Cardiac fibroblast (primary cell): ENCODE measurements at places on chromosomes 1 and 21.

- DNase-seq, result no peak
Measured at GRCh38 chr21:39663742-39664492, 51.2 kb downstream of the B3GALT5 start.

GRCh38 chr1:11880911-11881748 lies 22.4 kb upstream of the NPPB start:
- DNase-seq, result no peak

DNA sequence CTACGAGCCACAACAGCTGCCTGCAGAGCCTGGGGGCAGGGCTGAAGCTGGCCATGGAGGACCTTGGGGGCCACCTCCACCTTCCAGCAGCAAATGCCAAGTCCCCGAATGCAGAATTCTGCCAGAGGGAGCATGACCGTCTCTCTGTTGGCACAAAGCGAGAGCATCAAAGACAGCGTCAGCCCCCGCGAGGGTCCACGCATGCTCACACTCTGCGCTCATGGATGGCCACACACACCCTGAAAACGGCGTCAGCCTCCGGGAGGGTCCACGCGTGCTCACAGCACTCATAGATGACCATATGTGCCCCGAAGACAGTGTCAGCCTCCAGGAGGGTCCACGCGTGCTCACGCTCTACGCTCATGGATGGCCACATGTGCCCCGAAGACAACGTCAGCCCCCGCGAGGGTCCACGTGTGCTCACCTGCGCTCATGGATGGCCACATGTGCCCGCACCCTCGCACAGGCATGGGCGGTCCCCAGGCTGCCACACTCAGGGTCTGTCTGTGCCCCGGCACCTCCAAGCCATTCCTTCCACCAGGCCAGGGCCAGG lies 46.5 kb downstream of the MORN1 start:
- DNase-seq, result no peak

- no peak for DNase-seq
Measured at GRCh38 chr1:236350308-236350707, 43.8 kb upstream of the EDARADD start.

DNA sequence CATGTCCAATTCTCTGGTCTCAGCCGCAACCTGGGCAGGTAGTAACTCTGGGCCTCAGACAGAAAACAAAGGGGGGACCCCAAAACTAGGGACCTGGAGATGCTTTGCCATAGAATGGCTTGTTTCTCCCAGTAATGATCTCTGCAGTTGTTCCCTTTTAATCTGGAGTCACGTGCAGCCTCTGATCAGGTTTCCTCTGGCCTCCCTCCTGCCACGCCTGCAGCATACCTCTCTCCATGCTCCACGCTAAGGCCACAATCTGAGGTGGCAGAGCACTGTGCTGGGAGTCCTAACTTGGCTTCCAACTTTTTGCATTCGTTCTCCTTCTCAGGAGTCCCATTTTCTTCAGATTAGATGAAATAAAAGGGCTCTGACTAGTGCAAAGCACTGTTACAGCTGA lies 1.9 kb downstream of the PABPC4 start:
- peak; percentile 20 for DNase-seq

DNA sequence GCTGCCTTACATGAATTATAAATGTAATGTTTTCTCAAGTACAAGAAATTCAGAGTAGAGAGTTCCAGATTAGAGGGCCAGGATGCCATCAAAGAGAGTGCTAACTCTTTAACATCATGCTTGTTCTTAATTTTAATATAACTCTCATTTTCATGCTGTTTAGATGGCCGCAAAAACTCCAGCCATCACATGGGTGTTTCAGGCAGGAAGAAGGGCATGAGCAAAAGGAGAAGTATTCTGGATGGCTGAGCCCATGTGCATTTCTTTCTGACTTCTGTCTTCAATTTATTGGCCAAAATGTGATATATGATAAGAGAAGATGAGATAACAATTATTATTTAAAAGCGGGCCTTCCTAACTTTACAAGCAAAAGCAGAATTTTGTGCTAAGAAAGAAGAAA lies 1328.6 kb downstream of the MRPL39 start:
- DNase-seq, result no peak

GRCh38 chr1:211831558-211832323 lies 1.2 kb upstream of the LPGAT1 start:
- no peak for DNase-seq

- DNase-seq, result no peak
Measured at GRCh38 chr1:47487332-47487731, 49.5 kb downstream of the FOXD2 start.

DNA sequence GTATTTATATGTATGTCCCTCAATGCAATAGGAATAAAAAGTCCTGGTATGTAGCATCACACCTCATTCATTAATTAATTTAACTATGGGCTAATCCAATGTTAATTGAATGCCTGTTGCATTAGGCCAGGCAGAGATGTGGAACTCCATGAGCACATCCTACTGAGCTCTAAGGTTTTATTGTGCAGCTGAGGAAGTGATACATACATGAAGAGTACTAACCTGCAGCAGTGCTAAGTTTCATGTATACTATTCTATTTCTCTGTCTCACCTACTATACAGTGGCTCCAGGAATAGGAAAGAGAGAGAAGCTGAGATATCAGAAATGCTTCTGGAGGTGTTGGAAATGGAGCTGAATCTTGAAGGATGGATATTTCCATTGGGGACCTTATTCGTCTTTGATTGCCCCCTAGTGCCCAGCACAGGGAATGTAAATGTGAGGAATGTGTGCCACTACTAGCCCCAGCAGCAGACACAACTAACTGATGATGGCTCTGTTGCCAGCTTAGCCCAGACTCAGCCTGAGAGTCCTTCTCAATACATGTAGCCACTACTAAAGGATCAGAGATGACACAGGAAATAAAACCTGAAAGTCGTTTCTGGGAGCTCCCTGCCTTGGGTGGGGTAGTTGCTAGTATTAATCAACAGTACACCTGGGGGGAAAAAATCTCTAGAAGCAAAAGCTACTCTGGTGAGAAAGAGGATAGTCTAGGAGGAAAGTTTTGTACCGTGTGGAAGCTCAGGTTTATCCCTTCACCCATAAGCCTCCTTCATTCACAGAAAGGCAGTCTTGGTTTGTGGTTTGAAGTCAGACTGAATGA lies 173.3 kb upstream of the FOXD3 start:
- DNase-seq, result peak; percentile 68

DNA sequence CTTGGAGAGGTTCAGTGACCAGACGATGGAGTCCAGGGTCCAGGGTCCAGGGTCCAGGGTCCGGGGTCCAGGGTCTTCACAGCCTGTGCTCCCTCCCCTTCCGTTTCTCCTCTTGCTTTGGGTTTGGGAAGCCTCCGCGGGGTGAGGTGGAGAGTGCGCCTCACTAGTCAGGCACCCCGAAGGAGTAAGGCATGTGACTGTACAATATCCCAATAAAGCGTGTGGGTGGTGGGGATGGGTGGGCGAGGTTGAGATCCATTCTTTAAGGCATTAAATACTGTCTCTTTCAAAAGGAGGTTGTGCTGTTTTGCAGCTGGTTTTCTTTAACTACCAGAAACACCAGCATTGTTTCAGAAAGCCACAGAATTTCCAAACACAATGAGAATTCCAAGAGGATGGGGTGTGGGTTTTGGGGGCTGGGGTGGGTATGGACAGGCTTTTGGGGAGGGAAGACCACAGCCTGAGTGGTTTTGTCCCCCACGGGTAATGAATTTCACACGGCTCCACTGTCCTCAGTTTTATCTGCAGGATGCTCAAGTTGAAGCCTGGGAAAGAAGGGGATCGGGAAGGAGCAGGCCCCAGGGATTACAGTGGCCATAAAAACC lies 65.7 kb downstream of the KIF26B start:
- DNase-seq, result no peak

DNA sequence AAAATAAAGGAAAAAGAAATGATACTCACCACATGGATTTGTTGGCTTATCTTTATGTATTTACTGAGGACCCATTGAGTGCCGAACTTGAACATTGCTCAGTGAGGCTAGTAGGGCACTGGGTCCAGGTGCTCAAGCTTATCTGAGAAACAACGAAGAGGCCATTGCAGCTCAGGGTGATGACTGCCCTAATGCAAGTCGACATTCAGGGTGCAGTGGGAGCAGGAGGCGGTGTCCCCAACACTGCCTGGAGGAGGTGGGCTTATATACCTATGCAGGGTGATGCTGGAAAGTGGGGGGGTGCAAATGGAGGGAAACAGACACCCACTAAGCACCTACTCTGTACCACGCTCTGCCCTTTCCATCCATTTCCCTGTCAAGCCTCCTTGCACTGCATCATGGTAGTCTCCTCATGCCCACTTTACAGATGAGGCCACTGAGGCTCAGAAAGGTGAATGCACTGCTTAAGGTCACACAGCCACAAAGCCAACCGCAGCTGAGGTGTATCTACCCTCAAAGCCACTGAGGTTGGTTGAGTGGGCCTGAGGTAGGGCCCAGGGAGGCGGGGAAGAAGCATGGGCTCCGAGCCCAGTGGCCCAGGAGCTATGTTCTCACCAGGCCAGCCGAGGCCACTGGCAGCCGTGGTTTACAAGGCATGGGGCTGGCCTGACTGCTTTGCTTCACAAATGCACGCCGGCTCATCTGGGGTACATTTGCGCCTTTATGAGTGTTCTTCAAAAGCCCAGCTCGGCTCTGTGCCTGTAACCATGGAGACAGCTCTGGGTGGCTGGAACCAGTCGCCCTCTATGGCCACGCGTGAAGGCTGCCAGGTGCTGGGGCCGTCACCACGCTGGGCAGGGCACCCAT lies 103.8 kb downstream of the EPHB2 start:
- DNase-seq, result no peak

DNA sequence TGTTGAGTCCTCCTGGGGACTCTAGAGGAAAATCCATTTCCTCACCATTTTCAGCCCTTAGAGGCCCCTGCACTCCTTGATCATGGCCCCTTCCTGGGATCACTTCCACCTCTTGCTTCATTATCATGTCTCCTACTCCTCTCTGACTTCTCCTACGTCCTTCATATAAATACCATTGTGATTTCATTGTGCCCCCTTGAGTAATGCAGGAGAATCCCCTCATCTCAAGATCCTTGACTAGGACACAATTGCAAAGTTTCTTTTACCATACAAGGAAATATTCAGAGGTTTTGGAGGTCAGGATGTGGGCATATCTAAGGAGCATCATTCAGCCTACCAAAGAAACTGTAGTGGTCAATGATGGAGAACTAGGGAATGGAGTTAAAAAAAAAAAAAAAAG lies 8.8 kb upstream of the GBP6 start:
- no peak for DNase-seq
